ENCODE measurements at places on chromosomes 2 and 18.
A peak's percentile ranks its signal among the peaks of the same experiment; 100 is the strongest.

DNA sequence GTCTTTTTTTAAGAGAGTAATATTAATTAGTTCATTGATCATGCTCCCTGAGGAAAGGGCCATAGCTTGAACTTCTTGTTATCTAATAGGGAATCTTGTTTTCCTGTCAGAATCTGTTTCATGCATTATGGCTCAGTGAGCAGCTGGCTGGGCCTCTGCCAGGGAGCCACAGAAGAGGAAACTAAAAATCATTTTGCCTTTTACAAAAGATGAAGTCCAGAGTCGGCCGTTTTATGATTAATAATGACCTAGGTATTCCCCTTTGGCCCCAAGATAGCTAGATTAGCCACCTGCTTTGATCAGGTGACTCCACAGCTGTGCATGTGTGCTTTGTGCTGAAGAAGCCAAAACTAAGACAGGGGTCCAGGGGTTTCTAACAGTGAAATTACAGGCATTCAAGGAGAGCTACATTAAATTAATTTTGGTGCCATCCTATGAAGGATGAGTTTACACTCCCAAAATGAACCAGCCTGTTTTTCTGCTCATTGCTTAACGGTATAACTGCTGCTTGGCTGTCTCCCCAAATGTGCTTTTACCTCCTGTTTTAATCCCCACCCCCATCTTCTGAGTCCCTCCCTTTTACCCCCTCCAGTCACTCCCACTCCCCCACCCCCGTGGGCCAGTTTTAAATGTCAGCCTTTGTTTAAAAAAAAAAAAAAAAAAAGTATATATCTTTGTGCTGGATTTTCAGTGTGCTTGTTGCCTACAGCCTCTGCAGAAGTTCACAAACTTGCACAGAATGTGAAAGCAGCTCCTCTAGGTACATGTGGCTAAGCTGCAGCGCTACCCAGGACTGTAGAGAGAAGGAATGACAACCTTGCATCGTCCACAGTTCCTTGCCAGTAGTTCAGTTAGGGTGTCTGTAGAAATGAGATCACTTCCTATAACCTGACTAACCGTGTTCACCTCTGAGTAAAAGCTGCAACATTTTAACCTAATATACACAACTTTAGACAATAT is 93.1 kb downstream of the CABLES1 start:
- no peak for DNase-seq

- DNase-seq, result no peak
Measured at GRCh38 chr2:31268344-31268743, 34.4 kb downstream of the EHD3 start.

DNA sequence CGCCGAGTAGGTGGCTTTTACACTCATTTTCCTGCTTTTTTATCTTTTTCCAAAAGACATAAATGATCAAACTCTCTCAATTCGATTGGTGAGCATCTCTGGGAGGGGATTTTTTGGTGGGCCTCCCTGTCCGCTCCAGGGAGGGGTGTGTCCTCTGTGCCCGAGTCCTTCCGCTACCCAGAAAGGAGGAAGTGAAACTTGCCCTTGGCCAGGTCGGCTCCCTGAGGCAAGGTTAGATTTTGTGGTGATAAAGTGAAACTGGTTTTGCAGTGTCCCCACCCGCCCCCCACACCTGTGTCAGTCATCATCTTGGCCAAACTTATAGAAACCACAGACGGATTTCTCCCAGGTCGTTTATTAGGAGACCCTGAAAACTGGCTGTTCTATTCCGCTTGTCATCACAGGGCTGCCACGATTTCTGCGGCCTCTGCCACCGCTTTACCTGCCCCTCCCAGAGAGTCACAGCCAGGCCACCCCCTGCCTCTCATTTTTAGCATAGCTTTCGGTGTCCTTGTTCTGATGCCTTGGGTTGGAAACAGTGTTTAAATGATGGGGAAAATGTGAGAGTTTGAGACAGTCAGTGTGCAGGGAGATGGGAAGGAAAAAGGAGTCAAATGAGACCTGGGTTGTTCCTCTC is 93.6 kb downstream of the SH3BP4 start:
- no peak for DNase-seq

DNA sequence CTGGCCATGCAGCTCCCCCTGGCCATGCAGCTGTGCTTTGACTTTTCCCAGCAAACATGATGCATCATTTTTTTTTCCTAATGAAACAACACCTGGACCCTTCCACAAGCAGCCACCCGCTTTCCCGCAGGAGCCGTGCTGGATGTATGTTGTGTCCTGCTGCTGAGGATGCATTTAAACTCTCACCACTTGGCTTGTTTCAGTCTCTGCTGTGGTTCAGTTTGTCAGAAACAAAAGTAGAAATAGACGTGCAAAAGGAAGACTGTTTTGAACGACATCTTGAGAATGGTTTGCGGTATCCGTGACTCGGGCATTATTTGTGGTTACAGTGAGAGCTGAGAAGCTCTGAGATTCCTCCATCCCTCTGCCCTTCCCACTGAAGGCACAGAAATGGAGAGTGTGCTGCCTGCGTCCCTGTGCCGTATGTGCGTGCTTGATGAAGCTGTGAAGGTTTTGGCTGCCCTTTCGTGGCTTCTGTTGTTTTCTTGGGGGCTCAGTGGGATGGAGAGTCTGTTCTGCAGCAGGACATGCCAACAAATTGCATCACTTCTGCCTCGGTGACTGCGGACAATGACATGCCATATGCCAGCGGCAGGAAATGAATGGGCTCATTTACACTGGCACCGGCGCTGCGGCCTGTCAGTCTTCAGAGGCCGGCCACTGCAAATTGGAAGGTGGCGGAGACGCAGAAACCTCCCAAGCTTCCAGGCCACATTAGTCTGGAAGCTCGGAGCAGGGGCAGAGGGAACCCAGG is 417.7 kb upstream of the SALL3 start:
- no peak for DNase-seq

GRCh38 chr2:168920504-168921157 is 19.5 kb downstream of the G6PC2 start:
- peak; percentile 40 for DNase-seq

GRCh38 chr18:46072376-46072867 is 362 bp upstream of the PSTPIP2 start:
- no peak for DNase-seq

- no peak for DNase-seq
Measured at GRCh38 chr2:202460119-202460518, 84.0 kb downstream of the BMPR2 start.

DNA sequence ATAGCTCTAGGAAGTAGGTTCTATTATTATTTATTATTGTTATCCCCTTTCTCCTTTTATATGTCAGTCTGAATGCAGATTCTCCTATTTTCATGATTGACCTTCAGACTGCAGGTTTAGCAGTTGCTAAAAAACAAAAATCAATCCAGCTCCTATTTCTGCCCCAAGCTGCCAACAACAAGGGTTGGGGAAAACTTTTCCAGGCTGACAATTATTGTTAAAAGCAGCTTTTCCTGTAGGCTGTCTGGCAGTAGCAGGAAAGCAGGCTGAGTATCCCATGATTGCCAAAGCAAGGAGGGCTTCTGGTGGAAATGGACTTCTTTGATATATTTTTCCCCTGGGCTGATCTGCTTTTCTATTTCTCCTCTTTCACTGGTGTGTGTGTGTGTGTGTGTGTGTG is 78.0 kb upstream of the CTLA4 start:
- no peak for DNase-seq

DNA sequence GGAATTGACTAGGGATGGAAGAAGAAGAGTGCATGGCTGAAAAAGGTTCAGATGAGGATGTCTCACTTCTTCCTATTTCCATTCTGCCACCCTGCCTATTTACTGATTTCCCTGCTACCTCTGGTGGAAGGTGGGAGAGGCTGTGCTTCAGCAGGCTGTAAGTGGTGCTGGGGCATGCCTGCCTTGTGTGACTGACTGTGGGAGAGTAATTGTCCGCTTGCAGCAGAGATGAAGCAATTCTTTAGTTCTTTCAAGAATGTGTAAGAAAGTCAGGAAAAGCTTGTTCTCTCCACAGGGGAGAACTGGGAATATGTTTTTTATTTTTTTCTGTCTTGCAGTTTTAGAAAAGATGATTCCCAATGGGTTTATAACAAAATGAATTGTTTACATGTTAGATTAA is 72.5 kb upstream of the NYAP2 start:
- DNase-seq, result peak; percentile 22

- no peak for DNase-seq
Measured at GRCh38 chr2:29433920-29434319, 318.7 kb downstream of the CLIP4 start.

- DNase-seq, result no peak
Measured at GRCh38 chr2:171995586-171995985, 4.2 kb upstream of the METAP1D start.

- DNase-seq, result no peak
Measured at GRCh38 chr2:28401411-28401810, 8.8 kb downstream of the FOSL2 start.

DNA sequence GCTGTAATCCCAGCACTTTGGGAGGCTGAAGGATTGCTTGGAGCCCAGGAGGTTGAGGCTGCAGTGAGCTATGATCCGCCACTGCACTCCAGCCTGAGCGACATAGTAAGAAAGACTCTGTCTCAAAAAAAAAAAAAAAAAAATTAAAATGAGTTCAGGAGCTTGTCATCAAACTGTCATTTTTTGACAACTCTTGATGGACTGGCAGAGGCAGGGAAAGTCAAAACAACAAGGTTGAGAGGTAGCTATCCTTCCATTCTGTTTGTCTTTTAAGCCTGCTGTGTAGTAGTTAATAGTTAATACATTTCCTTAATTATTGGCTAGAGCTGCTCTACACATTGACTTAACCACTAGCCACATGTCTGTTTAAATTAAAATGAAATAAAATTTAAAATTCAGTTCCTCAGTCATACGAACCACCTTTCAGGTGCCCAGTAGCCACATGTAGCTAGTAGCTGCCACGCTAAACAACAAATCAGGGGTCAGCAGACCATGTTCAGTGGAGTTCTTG is 22.7 kb downstream of the DPYSL5 start:
- no peak for DNase-seq

DNA sequence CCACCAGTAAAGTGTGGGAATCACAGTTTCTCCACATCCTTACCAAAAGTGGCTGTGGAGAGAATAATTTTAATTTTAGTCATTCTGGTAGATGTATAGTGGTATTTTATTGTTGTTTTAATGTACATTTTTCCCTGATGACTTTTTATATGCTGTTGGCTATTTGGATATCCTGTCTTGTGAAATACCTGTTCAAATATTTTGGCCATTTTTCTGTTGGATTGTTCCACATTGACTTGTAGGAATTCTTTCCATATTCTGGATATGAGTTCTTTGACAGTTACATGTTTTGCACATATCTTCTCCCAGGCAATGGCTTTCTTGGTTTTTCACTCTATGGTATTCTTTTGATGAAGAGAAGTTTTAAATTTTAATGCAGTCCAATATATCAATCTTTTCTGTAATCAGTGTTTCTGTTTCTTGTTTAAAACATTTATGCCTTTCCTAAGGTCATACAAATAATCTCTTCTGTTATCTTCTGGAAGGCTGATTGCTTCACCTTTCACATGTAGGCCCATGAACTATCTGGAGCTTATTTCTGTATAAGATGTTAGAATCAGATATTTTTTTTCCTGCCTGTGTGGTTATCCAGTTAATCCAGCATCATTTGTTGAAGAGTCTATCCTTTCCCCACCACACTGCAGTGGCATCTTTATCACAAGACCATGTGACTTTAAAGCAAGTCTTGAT is 19.0 kb downstream of the AFTPH start:
- no peak for DNase-seq

DNA sequence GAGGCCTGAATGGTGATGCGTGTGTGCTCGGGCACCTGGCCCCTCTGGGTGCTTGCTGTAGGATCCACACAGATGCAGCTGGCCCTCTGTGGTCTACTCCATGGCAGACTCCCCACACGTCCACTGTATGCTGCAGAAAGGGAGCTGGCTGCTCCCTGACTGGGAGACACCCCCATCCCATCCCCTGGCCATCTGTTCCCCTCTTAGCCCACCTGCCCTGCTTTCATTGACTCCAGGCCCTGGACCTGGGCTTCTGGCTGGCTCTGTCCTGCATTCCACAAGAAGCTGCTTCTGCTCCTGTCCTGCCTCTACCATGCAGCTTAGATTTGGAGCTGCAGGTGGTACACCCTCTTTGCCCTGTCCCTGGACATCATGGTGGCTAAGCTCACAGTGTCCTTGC is 80.1 kb downstream of the FHOD3 start:
- DNase-seq, result no peak

GRCh38 chr2:38496927-38497669 is 105.6 kb downstream of the HNRNPLL start:
- DNase-seq, result no peak

GRCh38 chr2:228731517-228731916 is 539.6 kb downstream of the PID1 start:
- no peak for DNase-seq

GRCh38 chr2:60414495-60415138 is 138.8 kb downstream of the BCL11A start:
- DNase-seq, result no peak

- peak; percentile 16 for DNase-seq
Measured at GRCh38 chr2:139805441-139805840, 1025.3 kb upstream of the NXPH2 start.

- DNase-seq, result no peak
Measured at GRCh38 chr2:204255526-204255925, 289.7 kb upstream of the PARD3B start.

DNA sequence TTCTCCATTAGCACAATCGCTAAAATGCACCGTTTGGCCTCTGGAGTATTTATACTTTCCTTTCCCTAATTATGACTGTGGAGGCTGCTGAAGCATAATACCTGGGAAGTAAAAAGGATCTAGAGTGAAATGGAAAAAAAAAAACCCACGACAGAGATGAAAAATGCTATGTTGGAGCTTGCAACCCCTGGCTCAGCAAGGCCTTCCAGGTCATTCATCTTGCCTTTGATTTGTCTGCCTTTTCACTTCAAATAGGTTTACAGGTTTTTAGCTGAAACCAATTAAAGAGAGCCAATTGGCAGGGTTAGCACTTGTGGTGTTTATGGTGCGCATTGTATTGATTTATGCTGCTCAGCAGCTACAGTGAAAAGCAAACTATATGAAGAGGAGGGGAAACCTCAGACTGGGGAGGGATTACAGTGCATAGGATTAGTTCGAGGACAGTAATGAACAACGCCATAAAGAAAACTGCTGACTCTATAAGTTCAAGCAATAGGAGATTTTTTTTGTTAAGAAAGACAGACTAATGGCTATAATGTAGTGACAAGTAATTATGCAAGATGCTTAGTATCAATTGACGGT is 347.9 kb downstream of the MEIS1 start:
- DNase-seq, result peak; percentile 36

- DNase-seq, result no peak
Measured at GRCh38 chr2:113133704-113134598, 6.6 kb downstream of the IL1RN start.

DNA sequence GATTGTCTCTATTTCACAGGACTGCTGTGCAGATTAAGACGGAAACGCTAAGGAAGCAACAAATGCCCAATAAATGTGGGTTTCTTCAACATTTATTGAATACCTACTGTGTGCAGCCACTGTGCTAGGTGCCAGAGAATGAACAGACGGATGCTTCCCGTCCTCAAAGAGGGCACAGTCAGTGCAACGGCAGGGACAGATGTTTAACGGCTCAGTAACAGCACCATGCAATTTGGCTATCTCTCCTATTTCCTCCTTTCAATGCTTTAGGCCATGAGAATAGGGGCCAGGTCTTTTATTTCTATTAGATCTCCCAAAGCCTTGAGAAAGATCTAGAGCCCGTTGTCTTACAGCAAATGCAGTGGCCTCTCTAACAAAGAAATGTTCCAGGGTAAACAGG is 7.2 kb downstream of the EDAR start:
- no peak for DNase-seq
